ENCODE measurements at places on chromosomes 2 and 18. TPM values are rescaled to one million over a fixed set of nuclear protein-coding genes. Genes with fewer than 3 reads are reported as not detected.

GRCh38 chr2:231514951-231515297 is 15.3 kb downstream of the NMUR1 start:
- peak; percentile 26 for DNase-seq

DNA sequence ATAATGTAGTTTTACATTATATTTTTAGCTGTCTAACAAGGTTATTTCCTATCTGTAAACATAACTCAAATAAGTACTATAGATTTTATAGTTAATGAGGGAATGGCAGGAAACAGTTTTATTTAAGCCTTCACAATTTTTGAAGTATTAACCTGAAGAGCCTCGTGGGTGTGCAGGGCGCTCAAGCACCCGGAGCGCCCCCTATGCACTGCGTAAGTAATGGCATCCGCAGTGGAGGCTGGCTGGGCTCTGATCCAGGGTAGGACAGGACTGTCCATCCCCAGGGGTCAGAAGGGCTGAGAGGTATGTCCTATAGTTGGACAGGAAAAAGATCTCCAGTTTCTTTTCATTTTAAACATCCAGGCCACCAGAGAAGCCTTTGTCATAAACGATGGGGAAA is 8.2 kb upstream of the GBX2 start:
- peak; percentile 32 for DNase-seq

DNA sequence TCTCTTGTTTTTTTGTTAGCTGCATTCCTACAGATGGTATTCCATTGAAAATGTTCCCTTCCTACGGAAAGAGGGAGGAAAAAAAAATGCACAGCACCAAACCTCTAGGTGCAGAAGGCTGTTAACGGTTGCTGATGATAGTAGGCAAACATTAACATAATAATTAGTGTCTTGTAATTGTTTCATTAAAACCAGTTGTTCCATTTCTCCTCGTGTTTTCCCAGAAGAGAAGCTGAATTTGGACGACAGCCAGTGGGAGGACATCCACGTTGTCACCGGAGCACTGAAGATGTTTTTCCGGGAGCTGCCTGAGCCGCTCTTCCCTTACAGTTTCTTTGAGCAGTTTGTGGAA is 494.7 kb downstream of the ARHGAP15 start:
- no peak for DNase-seq

DNA sequence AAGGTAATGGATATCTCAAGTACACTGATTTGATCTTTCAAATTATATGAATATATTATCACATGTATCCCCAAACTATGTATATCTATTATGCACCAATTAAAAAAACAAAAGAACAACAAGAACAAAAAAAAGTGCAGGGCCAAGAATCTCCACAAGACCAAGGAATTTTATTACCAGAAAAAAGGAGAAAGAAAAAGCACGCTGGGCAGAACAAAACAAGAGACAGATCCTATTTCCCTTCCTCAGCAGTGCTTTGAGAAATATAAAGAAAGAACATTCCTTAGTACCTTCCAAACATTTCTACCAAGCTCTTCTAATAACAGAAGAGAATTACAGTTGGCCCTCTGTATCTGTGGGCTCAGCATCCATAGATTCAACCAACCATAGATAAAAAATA is 144.7 kb upstream of the CREB1 start:
- DNase-seq = no peak

Gene CHAC2
- 13.7 TPM for total RNA-seq

- no peak for DNase-seq
Observed at GRCh38 chr2:126909366-126909765, 10.7 kb downstream of the TEX51 start.

GRCh38 chr2:57207191-57207590 is 839.4 kb upstream of the VRK2 start:
- no peak for DNase-seq

DNA sequence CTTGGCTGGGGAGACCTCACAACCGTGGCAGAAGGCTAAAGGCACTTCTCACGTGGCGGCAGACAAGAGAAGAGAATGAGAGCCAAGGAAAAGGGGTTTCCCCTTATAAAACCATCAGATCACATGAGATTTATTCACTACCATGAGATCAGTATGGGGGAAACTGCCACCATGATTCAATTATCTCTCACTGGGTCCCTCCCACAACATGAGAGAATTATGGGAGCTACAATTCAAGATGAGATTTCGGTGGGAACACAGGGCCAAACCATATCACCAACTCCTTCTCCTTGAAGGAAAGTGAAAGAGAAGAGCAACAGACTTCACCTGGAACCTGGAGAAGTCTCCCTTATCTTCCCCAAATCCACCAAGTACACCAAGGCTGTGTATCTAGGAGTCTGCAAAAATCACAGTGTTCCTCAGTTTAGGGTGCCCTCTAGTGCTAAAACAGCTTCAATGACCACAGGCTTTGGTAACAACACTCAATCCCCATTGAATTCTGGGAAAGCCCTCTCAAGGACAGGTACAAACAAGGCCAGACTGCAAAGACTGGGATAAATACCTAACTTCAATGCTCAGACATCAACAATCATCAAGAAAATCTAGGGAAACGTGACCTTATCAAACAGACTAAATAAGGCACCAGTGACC is 148.8 kb upstream of the SRD5A2 start:
- DNase-seq = peak; percentile 43

GRCh38 chr2:157526070-157526469 is 82.2 kb upstream of the CYTIP start:
- no peak for DNase-seq

Data from OCI-LY7 (cell line).